ENCODE measurements at places on chromosomes 1 and 21.

DNA sequence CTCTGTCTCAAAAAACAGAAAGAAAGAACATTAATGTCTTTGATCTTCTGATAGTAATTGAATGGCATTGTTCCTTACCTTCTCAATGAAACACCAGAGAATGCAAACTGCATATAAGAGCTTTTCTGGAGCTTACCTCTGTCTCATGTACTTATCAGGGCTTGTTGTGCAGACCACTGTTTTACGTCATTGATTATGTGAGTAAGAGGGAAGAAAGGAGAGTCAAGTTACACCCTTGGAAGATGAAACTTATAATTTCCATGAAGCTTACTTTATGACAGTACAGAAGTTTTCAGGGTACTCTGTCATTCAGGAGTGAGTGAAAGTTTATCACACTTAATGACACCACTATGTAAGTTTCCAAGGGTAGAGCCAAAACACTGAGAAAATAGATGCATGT is 49.0 kb upstream of the MAB21L3 start:
- DNase-seq: no peak

DNA sequence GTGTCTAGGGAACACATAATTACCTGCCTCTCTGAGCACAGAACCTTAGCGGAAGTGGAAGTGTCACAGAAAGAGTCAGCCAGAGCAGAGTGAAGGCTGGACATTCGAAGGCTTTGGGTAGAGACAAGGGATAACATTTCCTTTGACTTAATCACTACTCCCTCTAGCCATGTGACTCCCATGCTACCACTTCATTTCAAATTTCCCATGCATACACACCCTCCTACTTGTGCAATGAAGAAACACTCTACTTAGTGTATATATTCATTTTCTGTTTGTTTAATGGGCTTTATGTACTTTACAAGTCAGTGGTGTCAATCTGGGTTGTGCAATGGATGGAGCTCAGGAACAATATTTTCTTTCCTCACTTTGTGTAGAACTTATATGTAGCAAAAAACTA is 6.9 kb downstream of the ANKRD35 start:
- DNase-seq: no peak

- no peak for DNase-seq
These were observed 8.4 kb downstream of the SGIP1 start for GRCh38 chr1:66542314-66542713.

DNA sequence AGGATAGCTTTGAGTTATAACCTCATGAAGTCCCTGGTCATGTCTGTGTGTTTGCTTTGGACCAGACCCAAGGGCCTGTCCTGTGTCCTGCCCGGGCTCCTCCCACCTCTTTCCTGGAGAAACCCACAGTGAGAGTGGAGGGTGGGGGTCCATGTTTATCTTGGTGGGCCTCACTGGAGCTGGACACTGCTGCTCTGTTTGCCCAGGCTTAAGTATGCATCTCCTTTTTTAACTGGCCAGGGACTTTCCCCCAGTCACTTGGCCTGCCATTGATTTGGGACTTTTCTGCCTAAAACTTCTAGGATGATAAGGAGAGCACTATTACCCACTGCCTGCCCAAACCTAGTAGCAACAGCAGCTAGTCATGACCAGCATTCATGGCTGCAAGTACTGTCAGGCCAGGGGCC is 49.8 kb downstream of the DDR2 start:
- DNase-seq: no peak

DNA sequence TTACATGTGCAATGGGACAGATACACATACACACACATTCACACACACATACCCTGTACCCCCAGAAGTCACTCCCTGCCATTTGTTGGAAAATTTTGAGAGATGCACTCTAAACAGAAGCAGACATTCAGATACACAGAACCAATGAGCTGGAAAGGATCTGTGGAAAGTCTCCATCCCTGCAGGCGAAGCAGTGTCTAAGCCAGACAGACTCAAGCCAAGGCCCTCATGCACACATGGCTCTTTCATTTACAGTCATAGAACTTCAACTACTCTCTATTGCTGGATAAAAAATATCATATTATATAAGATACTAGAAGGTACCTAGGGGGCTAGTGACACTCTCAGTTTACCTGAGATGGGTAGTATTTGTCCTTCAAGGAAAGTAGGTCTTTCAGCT is 7.3 kb upstream of the SEC16B start:
- no peak for DNase-seq

GRCh38 chr1:51653127-51653526 is 36.2 kb downstream of the OSBPL9 start:
- no peak for DNase-seq

DNA sequence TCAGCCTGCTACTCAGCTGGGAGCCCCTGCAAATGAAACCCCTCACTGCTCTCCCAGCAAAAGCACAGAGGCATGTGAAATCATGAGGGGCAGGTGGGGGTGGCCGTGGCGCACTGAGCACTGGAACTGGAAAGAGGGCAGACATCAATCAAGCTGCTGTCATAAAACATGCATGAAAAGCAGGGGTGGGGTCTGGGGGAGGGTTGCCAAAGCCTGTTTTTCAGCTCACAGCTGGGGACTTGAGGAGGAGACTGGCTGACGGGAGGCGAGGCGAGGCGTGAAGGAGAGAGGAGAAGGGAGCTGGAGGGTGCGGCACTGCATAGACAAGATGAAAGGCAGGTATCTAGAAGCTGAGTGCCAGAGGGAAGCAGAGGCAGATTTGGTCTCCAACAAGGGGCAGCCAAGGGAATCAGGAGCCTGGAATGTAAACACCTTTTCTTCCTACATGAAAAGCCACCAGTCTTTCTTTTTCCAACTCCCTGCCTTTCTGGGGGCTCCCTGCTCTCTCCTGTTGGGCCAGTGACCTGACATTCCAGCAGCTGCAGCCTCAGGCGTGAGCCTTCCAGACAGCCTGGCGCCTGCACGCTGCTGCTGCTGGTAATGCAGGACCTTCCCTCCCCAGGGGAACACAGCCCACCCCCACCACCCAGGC is 87.0 kb downstream of the NMNAT2 start:
- DNase-seq: peak; percentile 54

DNA sequence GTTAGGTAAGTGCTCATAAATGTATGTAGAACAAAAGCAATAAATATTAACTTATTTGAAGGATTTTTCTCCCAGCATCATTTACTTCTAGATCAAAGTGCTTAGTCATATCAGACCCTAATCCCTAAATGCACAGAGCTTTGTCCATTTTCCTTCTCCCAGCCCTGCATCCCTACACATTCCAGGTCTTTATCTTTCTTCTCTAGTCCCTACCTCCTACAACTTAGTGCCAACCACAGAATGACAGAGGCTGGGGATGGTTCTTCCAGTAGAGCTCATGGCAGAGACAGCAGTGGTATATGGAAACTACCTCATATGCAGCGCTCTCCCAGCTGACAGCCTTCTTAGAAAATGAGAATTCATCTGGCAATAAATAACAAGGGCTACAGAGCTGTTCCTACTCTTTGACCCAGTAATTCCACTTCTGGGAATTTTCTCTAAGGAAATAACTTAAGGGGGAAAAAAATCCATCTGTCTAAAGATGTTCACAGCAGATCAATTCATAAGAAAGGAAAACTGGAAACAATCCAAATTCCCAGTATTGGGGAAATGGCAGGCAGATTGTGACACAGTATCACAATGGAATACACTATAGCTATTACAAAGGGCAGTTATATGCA is 62.9 kb upstream of the ROR1 start:
- DNase-seq: no peak

- no peak for DNase-seq
These were observed 7.7 kb downstream of the ARHGEF2 start for GRCh38 chr1:155970531-155971167.

DNA sequence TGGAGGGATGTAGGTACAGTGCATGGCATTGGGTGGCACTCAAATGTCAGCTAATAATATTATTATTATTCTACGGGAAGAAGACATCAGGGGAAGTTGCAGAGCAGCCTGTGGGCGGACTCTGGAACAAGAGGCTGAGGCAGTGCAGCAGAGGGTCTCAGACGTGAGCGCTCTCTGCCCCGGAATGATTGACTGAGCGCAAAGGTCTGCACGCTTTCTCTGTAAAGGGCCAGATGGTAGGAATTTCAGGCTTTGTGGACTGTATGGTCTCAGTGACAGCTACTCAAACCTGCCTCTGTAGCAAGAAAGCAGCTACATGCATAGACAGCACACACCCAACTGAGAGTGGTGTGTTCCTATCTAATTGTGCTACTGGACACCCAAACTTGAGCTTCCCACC is 29.6 kb upstream of the VPS13D start:
- DNase-seq: no peak

DNA sequence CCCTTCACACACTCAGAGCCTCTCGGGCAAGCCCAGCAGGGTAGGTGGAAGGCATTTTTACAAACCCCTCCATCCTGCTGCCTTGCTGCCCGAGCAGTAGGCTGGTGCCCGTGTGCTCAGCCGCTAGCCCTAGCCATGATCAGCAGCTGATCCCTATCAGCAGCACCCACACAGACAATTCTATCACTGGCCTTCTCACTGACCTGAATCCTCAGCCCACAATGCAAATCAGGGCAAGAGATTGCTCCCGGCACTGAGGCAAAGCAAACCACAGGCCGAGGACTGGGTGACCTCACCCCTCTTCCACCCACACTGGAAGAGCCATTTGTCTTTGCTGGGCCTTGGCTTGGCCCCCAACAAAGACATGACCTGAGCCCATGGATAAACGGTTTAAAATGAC is 895 bp upstream of the PDZK1 start:
- no peak for DNase-seq

GRCh38 chr1:7478809-7479499 is 292.1 kb upstream of the VAMP3 start:
- DNase-seq: no peak
